Adipocyte (in vitro differentiated cells): ENCODE measurements at places on chromosomes 1 and 21.
A peak's percentile ranks its signal among the peaks of the same experiment; 100 is the strongest.

DNA sequence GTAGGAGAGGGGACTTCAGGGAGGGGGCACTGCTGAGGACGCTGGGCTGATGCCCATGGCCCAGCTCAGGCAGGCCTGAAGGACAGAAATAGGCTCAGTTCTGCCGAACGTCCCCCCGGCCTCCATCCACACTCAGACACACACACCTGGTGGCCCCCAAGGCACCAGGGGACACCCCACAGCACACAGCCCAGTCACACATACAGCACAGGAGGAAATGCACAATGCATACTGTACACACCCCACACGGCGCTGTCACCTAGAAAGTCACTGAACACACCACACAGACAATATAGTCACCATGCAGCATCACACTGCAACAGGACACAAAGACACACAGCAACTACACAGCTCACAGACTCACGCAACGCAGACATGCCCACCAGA, 562 bp downstream of the SYTL1 start:
- no peak for DNase-seq

- no peak for DNase-seq
Measured at GRCh38 chr1:85137660-85138059, 63.2 kb downstream of the SYDE2 start.

- DNase-seq, result peak; percentile 89
Measured at GRCh38 chr1:151934048-151934493, 24.8 kb upstream of the THEM4 start.

GRCh38 chr1:73366734-73367413, 831.1 kb downstream of the LRRIQ3 start:
- no peak for DNase-seq

DNA sequence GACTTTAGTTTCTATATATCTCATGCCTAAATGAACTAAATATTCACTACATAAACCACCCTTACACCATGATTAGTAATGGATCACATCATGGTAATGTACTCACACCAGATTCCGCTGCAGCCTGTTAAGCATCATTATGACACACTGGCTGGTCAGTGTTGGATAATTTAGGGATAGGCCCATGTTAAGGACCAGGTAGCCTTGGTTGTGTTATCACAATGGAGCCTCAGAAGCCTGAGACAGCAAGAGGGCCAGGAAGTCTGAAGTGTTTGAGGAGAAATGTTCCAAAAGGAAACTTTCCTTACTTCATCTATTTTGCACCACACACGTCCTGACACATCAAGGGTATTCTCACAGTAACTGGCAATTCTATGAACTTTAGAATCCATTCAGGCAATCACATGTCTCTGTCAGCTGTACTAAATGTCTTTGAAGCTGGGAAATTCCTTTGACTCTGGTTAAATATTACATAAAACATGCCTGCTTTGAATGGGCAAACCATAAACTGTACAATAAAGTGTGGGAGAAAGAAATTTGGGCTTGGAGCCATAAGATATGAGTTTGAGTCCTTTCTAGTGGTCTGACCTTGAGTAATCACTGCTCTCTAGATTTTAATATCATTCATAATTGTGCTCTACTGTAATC, 105.3 kb upstream of the DPT start:
- DNase-seq, result no peak

- DNase-seq, result no peak
Measured at GRCh38 chr1:22662986-22663408, 10.0 kb downstream of the C1QB start.

- peak; percentile 82 for DNase-seq
Measured at GRCh38 chr1:164765557-164765956, 206.6 kb downstream of the PBX1 start.

DNA sequence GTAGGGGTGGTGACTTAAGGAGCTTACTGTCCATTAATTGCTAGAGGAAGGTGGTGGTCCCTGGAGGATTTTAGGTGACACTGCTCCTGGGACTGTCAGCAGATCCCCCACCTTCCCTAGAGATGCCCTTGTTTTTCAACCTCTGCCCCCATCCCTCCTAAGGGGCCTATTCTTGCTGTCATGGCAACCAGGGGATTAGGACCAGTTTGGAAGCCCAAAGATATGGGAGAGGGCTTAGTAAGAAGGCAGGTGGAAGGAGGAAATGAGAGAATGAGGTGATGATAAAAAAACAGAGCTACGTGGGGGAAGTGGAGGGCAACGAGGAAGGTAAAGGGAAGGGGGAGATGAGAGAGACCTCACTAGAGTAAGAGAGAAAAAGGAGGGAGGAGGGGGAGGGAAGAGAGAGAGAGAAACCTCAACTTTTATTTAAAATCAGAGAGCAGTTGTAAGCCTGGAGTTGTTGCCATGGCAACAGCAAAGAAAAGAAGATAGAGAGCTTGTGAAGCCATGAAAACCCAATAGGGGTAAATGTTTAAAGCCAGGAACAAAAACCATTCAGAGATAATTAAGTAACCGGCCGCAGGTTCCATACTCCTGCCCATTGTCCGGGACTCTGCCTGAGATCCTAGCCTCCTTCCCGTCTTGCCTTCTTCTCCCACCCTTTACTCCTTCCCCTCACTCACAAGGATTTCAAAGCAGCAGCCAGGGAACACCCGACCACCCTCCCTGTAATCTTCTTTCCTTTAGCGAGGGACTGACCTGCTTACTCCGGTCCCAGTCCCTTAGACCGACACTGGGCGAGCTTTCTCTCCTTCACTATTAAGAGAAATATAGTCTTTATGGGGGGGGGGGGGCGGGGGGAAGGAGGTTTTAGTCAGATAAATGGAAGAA, 20.6 kb downstream of the KIRREL1 start:
- DNase-seq, result peak; percentile 65

GRCh38 chr1:226951286-226952117, 11.4 kb downstream of the COQ8A start:
- DNase-seq, result no peak

DNA sequence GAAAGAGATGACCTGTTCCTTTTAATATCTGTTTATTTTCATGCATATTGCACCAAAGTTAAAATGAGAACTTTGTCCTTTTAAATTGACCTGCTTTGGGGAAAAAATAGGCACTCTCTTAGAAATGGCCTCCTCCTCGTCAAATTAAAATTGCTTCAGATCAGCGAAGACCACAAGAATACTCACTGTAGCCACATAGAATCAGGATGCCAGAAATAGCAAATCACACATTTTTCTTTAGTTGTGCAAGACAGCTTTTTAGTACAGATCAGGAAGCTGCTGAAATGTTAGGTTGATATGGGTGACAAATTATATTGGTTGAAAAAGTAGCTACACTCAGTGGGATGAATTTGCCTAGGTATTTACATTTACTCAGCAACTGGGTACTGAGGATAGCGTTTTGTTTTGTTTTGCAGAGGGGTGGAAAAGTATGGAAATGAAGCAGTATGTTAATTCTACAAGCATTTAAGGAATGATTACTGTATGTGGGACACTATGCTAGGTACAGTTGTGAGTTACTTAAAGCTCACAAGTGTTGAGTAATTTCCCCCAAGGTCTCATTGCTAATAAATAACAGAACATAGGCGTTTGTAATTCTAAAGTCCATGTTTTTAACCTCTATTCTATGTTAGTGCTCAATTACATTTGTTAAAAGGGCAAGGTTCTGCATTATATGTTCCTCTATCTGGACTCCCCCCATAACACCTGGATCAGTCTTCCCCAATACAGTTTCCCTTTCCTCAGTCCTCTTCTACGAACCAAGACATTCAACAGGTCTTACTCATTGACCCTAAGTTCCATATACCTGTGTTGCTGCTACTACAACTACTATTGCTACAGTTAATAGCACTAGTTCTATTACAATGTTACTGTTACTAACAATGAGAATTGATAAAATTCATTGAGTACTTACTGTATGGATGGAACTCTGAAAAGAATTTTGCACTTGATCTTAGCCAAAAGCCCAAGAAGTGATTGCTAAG, 99.4 kb upstream of the S1PR1 start:
- peak; percentile 69 for DNase-seq

DNA sequence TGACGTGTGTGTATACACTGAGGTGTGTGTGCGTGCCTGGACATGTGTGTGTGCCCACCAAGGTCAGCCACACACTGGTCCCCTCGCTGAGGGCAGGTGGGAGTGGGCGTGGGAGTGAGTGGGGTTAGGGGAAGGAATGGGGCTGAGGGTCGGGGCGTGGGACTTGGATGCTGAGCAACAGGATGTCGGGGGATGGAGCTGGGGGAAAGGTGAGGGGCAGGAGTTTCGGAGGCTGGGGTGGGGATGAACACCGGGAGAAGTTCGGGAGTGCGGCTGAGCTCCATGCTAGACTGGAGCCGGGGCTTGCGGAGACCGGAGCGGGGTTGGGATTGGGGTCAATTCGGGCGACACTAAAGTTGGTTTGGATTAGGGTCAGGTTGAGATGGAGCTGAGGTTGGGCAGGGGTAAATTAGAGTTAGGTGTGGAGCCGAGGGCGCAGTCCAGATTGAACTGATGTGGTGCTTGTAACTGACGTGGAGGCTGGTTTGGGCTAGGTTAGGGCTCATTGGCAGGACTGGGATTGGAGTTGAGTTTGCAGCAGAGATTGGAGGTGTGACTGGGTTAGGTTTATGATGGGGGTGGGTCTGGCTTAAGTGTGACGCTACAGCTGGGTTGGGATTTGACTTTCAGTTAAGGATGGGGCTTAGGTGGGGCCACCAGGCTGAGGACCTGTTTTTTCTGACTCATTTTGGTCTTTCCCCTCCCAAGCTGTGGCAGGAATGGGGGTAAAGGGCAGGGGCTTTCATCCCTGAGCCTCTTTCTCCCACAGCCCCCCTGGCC, 3.3 kb upstream of the GUCA2A start:
- DNase-seq, result no peak

DNA sequence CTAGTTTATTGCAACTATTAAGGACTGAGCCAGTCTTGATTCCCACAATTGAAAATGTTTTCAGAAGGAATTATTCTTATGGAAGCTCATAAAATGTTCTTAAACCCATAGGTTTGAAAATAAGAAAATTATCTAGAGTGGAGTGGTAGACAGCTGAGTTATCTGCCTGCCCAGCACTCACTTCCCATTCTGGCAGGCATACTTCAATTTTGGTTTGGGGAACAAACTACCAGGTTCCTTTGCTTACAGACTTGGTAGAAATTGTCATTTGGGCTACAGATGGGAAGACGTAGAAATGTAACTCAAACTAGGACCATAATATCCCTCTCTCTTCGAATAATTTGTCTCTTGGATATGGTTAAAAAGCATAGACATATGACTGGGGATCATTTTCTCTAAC, 18.4 kb downstream of the JUN start:
- no peak for DNase-seq

GRCh38 chr1:212313616-212314015, 28.4 kb downstream of the PPP2R5A start:
- peak; percentile 79 for DNase-seq

DNA sequence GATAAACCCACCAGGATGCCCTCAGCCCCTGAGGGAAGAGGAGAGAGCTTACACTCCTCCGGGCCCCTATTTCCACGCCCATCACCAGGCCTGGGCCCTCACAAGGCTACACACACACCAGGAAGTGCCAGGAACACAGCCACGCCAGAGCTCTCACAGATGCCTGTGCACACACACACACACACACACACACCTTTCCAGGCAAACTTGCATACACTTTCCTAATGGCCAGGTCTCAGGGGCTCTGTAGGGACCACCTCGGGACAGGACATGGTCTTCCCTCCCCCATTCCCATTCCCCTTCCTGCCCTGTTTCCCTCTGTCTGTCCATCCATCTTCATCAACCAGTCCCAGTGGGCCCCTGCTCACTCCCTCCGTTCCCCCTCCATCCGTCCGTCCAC, 9.7 kb upstream of the EPHA2 start:
- DNase-seq, result no peak

DNA sequence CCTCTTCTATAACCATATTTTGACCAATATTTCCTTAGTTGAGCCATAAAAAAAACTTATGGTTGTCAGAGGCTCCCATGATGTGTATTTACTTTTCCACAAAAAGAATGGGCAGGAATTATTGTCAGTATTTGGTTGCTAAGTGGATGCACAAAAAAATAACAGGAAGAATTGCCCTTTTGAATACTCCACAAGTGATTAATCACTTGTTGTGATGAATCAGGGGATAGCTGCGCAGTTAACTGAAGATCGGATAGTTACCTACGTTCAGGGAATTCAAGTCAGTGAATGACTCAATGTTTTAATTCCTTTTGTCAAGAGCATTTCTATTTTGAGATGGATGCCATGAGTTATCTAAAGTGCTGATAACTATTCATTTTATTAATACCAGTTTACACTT, 785.2 kb upstream of the B3GALT2 start:
- peak; percentile 19 for DNase-seq

DNA sequence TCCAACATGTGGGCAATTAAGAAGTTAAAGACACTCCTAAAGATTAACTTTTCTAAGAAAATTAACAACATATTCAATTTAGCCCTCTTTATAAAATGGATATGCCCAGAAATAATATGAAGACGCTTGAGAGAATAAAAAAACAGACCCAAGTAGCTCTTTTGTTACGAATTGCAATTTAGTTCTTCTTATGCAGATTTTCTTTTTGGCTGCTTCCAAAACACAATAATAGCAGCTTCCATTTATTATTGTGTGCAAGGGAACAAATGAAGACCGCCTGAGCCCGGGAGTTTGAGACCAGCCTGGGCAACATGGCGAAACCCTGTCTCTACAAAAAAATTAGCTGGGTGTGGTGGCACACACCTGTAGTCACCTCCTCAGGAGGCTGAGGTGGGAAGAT, 50.4 kb upstream of the BCL10 start:
- DNase-seq, result no peak

DNA sequence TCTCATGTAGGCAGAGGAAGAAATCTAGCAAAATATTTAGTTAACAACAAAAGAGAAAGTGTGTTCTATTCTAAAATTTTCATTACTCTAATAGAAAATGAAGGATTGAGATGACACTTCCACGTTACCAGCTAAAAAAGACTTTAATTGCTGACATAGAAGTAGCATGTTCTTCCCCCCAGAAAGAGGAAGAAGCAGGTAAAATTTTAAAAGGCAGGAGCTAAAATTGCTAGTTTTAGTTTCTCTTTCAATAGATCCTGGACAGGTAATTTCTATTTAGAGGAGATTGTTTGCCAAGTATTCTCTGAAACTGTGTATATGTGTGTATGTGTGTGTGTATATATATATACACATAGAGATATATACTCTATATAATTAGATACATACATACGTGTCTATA, 248.1 kb upstream of the FMN2 start:
- no peak for DNase-seq

- DNase-seq, result no peak
Measured at GRCh38 chr1:66119148-66119547, 326.5 kb downstream of the PDE4B start.

DNA sequence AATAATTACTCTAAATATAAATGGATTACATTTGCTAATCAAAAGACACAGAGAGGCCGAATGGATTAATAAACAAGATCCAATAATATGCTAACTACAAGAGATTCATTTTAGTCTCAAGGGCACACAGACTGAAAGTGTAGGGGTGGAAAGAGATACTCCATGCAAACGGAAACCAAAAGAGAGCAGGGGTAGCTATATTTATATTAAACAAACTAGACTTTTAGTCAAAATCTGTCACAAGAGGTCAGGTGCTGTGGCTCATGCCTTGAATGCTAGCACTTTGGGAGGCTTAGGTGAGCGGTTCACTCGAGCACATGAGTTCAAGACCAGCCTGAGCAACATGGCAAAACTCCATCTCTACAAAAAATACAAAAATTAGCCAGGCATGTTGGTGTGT, 33.6 kb upstream of the DISP1 start:
- DNase-seq, result no peak
